ENCODE measurements at places on chromosomes 6 and 20. TPM values are rescaled to one million over a fixed set of nuclear protein-coding genes. Genes with fewer than 3 reads are reported as not detected.

- DNase-seq = no peak
These were observed 11.5 kb upstream of the IPCEF1 start for GRCh38 chr6:154367839-154368695.

The LHFPL5 gene
- not detected for polyA plus RNA-seq

DNA sequence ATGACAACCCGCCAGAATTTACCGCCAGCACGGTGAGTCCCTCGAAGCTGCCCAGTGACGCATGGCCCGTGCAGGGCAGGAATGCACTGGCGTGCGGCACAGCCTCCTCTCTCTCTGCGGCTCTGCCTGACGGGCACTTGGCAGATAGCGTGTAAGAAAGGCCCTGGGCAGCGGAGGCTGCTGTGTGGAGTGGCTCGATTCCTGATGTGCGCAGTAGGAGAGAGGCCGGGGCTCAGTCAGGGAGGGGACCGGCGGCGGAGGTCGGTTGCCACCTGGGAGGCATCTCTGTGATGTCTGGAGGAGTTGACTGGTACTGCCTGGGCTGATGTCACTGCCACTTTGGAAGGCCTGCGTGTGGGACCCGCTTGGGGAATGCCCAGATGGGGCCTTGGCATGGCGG, 170.7 kb downstream of the TAF4 start:
- no peak for DNase-seq

The SSTR4 gene
- polyA plus RNA-seq = 0.47 TPM

DNA sequence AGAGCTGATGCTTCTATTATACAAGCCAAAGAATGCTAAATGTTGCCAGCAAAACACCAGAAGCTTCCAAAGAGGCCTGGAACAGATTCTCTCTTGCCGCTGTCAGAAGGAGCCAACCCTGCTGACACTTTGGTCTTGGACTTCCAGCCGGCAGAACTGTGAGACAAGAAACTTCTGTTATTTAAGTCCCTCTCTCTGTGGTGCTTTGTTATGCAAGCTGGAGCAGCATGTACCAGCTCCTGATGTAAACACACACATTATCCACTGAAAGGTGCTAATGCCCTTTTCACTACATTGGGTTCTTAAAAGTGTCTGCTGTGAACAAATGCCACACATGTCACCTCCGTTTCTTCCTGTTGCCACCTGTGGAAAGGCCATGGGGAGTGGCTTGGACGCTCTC, 25.9 kb upstream of the PRELID3B start:
- no peak for DNase-seq

Data from left lung (tissue), 14 donors.